ENCODE measurements at places on chromosomes 3 and 15.

DNA sequence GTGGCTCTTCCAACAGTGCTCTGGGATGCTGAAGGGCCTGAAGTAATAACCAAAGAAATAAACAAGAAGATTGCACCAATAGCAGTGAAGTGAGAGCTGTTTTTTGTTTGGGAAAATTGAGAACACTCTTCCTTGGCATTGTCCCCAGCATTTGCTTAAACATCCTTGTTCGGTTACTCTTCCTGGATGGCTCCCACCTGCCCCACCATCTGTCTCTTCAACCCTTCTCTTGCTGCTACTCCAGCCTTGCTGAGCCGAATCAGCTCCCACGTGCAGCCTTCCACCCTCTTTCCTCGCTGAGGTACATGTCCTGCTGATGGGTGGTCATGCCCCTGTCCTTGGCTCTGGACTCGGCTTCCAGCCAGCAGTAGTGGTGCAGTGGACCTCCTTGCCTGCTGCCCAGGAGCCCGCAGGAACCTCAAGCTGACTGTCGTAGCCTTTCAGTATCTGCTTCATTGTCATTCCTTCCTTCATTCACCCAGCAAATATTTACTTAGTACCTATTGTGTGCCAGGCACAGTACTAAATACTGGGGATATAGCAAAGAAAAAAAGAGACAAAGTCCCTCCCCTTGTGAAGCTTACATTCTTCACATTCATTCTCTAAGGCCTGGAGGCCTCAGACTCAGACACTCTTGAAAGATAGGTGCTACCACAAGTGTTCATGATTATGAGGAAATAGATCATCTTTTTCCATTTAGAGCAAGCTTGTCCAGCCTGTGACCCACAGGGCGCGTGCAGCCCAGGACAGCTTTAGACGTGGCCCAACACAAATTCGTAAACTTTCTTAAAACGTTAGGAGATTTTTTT lies 17.1 kb upstream of the VILL start:
- DNase-seq, result no peak

DNA sequence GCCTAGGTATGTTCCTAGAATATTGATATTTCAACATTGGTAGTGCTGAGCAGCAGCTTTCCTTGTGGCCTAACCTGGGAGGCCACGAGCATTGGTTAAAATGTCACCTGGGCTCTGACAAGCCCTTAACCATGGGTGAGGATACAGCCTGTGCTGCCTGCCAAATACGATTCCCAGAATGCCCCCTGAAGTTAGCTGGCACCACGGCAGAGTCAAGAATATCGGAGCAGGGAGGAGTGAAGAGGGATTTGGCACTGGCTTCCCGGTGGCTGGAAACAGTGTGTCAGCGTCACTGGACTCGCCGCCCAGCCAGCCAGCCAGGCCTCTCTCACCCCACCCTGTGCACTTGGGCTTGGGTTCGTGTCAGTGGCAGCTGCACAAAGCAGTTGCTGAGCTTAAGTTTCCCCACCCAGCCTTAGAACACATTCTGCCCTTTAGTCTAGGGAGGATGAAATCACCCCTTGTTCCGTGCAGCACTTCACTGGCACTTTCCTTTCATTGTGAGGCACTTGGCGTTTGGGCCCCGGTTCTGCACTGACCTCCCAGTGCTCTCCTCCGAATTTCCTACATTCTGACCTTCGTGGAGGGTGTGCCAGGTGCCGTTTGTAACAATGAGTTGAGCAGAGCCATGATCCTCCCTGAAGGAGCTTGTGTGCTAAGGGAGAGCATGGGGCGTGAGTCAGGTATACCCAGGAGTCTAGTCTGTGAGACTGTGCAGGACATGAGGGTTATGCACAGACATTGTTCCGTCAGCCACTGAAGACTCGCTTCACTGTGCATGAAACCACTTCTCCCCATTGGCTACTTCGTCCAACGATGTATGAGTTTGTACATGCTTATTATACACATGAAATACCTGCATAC lies 152.8 kb upstream of the BHLHE40 start:
- peak; percentile 49 for DNase-seq

GRCh38 chr15:33279613-33280205 lies 31.1 kb upstream of the RYR3 start:
- DNase-seq, result no peak

DNA sequence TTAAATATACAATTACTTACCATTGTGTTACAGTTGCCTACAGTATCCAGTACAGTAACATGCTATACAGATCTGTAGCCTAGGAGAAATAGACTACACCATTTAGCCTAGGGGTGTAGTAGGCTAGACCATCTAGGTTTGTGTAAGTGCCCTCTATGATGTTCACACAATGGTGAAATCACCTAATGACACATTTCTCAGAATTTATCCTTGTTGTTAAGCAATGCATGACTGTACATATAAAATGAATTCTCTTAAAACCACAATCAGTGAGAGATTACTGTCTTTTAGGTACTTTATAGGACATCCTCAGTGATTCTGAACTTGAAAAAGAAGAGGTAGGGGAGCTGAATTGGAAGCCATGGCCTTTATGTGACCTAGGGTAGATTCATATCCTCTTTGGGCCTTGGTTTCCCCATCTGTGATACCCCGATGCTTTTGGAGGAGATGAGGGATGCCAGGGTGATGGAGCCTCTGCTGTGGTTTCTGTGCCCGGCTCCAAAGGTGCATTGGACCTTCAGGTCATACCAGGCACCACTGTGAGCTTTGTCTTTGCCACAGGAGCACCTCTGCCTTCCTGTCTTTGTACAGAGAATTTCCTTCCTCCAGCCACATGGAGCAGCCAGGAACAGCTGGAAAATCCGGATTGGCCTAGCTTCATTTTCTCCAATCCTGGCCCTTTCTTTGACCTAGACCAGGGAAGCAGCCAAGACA lies 51.9 kb upstream of the FLNB start:
- no peak for DNase-seq

GRCh38 chr3:114223143-114223542 lies 14.2 kb downstream of the ZNF80 start:
- no peak for DNase-seq

Data from nucleus accumbens (tissue), 56 donors.